ENCODE measurements at places on chromosomes 7 and 10.
A peak's percentile ranks its signal among the peaks of the same experiment; 100 is the strongest.

DNA sequence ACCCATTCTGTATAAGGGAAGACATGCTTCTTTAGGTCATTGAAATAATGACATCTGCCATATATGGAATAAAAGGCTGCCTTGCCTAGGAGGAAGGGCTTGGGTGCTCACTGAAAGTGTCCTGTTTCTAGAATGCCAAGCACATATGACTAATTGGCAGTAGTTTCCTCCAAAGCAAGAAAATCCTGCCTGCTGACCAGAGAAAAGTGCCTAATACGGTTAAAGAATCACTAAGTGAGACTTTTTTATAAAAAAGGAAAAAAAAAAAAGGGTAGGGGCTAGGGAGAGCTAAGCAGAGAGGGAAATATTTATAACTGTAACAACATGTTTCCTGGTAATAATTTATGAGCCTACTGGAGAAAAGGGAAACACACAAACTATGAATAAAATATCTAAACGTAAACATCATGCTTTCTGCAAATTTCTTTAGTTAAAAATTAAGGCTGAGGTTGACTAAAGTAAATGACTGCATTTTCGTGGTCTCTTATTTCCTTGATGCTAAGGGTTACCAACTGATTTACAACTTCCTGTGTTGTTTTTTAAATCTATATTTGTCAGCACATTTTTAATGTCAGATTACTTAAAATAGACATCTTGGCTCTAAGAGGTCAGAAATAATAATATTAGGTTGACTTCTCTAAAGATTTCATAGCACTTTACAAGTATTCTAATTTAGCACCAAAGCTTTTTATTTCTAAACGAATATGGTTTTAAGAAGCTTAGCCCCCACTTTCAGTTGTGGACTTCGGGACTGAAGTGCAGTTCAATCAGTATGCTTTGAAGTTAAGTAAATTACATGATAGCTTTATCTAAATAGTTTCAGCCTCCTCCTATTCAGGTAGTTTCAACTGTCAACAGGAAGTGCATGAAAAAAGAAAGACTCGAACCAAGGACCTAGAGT, 89.6 kb downstream of the CABCOCO1 start:
- DNase-seq: no peak

DNA sequence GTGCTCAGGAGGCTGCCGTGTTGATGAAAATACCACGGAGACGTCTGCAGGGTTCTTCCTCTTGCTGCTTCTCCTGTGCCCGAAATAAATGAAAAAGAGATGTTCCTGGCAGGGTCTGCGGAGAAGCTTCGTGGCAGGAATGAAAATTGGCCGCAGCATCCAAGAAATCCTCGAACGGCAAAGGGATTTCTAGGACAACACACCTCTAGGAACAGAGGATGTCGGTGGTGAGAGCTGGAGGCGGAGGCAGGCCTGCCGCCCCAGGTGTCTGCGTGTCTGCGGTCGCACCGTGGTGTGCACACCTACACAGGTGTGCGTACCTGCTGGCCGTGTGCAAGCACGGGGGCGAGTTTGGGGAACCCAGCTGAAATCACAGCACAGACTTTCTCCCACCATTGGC, 43.4 kb downstream of the TMEM130 start:
- DNase-seq: no peak

- peak; percentile 37 for DNase-seq
Observed at GRCh38 chr10:72186258-72186981, 29.4 kb upstream of the ANAPC16 start.

GRCh38 chr7:4040109-4040928, 641.8 kb upstream of the FOXK1 start:
- no peak for DNase-seq

GRCh38 chr7:128889121-128889520, 21.4 kb downstream of the KCP start:
- no peak for DNase-seq

DNA sequence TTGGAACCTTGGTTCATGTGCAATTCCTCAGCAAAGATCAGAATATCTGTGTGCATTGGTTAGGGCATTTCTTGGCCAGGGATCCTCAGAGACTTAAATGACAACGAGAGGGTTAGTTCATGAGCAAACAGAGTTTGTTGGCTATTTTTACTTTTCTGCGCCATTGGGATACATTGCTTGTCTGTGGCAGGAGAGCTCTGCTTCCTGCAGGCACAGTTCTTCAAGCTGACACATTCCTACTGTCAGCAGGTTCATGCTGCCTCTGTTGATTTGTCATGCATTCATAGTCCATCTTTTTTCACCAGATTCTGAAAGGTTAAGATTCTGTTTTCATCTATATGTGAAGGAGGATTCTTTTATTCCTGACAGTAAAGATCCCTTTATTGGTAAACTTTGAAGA, 139.4 kb downstream of the TMEM178B start:
- DNase-seq: no peak

DNA sequence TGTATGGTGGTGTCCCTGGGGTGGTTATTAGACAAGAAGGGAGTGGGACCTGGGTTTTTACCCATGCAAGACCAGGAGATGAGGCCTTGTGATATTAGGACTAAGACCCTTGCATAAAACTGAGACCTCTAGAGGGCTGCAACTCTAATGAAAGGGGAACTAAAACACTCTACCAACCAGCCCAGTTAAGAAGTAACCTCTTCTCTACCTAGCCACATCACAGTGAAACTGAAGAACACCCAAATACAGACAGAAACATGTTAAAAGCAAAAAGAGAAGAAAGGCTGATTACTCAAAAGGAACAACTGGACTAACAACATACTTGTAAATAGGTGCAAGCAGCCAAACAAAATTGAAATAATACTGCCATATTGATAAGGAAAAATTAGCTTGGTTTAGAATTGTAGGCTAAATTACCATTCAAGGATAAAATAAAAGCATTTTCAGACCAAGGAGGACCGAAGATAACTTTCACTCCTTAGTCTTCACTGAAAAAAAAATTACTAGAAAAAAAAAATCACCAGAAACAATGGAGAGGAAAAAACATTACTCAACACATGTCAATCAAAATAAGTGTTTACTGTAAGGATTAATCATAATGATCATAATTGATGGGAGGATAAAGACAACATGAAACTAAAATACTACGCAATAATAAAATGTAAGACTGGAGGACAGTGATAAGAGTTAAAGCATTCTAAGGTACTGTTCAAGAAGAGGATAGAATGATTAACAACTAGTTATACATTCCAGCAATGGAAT, 27.6 kb downstream of the ERLIN1 start:
- no peak for DNase-seq

- no peak for DNase-seq
Observed at GRCh38 chr7:29510028-29510427, 53.6 kb upstream of the PRR15 start.

DNA sequence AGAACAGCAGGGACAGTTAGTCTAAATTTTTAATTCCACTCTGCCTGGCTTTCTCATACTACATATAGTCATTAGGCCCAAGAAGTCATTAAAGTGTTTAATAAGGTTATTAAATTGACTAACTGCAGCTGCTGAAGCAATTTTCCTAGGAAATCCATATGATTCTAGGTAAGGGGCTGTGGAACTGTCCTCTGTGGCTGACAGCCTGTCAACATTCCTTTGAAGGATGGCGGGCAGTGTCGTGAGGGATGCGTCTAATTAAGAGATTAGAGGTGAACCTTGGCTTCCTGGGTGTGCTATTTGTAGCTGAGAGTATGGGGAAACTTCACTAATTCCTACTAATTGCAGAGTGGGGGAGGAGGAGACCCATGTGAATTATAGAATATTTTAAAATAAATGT, 64.6 kb downstream of the SNX10 start:
- no peak for DNase-seq

- no peak for DNase-seq
Observed at GRCh38 chr10:32308027-32308603, 38.8 kb downstream of the EPC1 start.

DNA sequence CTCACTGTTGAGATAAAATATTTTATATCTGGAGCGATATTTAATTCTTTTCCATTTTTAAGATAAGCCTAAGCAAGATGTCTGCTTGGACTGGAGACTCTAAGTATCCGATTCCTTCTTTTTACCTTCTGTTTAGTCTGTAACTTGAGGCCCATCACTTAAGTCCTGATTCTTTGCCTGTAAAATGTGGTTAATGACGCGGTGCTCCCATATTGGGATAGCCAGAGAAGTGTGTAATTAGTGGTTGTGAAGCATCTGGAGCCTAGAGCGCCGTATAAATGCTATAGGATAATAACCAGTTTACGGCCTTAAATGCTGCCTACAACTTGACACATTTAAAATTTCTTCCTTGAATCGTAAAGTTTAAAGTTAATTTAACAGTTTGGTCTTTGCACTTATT, 132.9 kb downstream of the CHN2 start:
- DNase-seq: no peak

DNA sequence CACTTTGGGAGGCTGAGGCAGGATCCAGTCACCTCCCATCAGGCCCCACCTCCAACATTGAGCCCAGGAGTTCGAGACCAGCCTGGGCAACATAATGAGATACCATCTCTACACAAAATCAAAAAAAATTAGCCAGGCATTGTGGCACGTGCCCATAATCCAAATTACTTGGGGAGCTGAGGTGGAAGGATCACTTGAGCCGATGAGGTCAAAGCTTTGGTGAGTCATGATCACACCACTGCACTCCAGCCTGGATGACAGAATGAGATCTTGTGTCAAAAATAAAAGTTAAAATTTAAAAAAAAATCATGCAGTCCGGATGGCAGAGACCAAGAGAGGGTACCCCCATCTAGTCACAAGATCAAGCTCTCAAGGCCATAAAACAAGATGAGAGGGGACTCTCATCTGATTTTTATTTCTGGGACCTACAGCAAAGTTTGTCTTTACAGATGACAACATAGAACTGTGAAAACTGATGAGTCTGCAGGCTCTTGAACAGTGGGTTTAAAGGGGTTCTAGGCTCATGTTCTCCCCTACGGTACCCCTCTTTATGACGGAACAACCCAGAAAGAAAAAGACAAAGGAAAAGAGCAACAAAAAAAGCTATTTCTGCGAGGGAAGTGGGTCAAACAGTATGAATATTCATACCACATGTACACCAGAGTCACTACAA, 28.9 kb upstream of the CREB3L2 start:
- no peak for DNase-seq

- DNase-seq: no peak
Observed at GRCh38 chr7:120160166-120160565, 112.8 kb upstream of the KCND2 start.

- DNase-seq: no peak
Observed at GRCh38 chr10:2772816-2773631, 294.3 kb upstream of the PFKP start.

DNA sequence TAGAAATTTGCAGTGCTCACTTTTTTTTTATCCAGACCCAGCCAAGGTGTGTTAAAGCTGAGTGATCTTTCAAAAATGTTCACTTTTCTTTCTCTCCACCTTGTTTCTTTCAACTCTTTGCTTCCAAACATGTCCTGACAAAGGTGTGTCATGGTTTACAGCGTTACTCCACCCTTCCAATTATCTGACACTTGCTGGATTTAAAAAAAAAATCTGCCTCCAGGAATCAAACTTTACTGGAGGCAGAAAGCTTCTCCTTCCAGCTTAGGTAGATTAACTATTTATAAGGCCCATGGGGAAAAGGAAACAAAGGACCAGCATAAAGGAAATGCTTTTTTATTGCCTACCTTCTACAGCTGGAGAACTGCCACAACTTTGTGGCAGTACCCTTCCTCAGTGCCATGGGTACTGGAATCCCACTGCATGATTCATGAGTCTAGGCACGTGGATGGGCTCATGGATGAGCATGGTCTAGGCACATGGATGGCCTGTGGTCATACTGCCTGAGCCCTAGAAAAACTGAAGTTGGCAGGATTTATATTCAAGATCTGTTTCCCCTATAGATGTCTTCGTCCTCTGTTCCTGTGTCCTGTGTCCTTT, at the start of gene COL17A1:
TSS of gene COL17A1 (minus strand) at position 80 of the 600 bp plus-strand sequence. CDS start 5,207 bp downstream, outside the sequence.
- DNase-seq: no peak

DNA sequence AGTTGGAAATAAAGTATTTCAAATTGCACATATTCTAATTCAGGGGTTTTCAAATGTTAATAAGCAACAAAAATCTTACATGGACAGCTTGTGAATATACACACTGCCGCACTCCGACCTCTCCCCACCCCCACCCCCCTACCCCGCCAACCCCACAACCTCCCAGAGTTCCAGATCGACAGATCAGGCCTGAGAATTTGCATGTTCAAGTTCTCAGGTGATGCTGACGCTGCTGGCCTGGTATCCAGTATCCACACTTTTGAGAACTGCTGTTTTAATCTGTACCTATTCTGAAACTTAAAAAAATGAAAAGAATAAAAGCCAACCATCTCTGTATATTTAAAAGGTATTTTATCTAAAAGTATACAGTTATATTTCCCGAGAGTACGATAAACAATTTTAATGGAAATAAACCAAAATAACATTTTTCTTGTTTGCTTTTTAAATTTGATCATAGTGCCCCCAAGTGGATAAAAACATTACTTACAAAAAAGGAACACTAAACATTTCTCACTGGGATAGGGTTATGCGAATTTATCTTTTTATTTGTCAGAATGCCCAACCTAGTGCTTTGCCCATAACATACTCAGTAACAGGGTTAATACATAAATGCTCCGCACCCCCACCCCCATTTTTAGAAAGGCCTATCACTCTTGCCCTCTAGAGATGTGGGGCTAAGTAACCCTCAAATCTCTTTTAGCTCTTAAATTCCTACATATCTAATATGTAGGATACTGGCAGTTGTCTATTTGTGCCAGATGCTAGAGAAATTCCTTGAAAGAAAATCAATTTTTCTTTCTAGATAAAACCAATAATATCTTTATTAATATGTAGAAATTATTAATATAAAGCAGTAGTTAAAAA, 166.3 kb downstream of the RNF133 start:
- no peak for DNase-seq

DNA sequence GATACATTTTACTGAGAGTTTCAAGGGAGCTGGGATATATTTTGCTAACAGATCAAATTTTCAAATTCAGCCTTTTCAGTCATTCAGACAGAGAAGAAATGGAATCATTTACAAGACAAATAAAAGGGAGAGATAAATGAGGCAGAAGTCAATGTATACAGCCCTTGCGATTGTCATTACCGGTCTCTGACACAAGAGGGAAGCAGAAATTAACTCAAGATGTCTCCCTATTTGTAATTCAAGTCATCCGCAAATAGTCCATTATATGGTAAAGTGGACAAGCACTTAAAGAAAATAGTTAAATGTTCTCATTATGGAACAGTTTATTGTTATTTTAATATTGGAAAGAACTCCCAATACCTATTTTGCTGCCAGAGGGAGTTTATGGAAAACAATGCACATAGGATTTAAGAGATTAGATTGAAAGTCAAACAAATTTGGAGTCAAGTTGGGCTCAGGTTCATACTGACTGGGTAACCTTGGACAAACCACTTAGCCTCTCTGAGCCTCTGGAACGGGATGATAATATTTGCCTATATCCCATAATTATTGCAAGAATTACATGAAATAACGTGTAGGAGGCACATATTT, 89.3 kb upstream of the PRKCQ start:
- peak; percentile 60 for DNase-seq
